ENCODE measurements at places on chromosomes 1 and 21.

GRCh38 chr1:98662356-98662670, 792 bp downstream of the SNX7 start:
- DNase-seq, result peak; percentile 37

DNA sequence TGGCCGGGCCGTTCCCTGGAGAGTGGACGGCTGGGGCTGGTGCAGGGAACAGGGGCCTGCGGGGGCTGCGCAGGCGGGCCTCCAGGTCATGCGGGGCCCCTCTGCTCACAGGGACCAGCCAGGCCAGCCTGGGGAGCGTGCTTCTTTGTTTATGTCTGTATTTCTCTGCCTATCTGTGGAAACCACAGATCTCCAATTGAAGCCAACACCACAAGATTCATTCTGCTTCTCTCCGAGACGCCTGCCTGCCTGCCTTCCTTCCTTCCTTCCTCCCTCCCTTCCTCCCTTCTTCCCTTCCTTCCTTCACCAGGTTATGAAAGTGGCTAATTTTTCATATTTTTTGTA, 39.9 kb upstream of the HMGN1 start:
- no peak for DNase-seq

GRCh38 chr1:29563092-29563491, 326.8 kb downstream of the PTPRU start:
- DNase-seq, result no peak

DNA sequence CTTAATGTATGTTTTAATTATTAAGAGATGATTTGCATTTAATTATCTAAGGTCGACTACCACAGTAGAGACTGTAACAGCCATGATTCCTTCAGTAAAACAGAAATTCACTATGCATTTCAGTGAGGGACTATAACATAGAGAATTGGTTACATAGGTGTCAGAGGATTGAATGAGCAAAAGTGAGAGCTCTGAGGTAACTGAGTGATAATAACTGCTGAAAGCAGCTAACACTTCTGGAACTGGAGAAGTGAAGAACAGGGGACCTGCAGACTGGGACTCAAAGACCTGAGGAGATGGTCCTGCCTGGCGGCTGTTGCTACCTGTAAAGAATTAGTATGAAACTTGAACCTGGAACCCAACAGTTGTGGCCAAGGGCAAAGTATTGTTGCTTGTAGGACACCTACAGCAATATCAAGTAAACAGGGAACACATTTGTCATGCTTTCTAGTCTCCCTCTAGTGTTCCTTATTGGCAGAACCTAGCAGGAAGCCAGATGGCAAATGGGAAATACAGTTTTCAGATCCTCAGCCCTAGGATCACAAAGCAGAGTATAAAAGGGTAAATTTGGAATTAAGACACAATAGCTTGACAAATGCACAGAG, 110.6 kb downstream of the HS2ST1 start:
- peak; percentile 58 for DNase-seq

DNA sequence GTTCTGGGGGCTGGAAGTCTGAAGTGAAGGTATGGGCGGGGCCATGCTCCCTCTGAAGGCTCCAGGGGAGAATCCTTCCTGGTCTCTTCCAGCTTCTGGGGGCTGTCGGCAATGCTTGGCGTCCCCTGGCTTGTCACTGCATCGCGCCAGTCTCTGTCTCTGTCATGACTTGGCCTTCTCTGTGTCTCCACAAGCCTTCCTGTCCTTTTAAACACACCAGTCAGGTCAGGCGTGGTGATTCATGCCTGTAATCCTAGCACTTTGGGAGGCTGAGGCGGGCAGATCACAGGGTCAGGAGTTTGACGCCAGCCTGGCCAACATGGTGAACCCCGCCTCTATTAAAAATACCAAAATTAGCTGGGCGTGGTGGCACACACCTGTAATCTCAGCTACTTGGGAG, 125.3 kb downstream of the ACTL8 start:
- no peak for DNase-seq

DNA sequence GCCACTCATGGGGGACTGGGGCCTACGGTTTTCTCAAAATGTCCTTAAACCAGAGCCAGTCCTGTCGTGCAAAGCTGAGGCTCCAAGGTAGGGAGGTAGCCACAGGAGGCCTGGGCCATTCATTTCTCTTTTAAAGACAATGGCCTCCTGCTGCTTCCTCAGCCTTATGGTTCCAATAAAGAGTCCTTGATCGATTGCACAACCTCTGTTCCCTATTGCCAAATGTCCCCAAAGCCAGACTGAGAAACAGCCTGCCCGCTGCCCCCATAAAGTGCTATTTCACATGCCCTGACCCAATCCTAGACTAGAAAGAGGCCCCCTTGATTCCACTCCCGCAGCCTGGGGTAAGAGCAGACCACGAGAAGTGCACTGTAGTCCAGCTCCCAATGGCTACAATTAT, 166.7 kb downstream of the CLIC6 start:
- DNase-seq, result no peak

GRCh38 chr1:7103361-7103782, 318.1 kb downstream of the CAMTA1 start:
- no peak for DNase-seq

DNA sequence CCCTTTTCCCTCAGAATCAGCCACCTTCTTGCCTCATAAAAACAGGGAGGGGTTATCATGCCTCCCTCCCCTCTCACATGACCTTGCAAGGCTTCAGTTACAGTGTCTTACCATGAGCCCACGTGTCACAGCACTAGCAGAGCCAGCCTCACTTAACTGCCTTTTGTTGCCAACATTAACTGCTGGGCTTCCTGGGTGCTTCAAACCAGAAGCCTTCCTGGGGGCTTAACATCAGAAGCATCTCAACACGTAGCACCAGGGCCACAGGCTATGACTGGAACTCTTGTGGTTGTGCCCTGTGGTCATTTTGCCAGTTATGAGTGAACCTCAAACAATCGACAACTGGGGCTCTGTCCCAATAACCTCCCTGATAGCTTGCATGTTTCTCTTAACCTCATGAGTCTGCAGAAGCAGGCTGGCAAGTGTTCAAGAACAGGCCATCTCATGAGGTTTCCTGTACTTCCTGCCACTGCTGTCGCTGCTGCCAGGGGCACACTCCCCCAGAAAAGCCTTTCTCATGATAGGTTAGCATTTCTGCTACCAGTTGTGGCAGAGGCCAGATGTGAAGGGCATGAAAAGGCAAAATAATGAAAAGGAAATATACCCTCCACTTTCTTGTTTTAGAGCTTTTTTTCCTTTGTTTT, 132.2 kb downstream of the GLUL start:
- peak; percentile 86 for DNase-seq

DNA sequence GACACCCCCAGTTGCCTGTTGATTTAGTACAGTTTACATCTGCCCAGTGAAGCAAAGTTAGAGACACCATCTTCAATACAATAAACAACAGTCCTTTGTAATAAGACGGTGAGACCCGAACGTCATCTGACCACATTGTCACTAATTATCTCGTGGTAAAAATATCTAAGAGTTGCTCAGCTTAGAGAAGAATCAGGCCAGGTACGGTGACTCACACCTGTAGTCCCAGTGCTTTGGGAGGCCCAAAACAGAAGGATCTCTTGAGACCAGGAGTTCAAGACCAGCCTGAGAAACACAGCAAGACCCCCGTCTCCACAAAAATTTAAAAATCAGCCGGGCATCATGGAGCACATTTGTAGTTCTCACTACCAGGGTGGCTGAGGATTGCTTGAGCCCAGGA, 53.5 kb downstream of the CD34 start:
- no peak for DNase-seq

GRCh38 chr1:98704474-98704873, 43.0 kb downstream of the SNX7 start:
- no peak for DNase-seq

DNA sequence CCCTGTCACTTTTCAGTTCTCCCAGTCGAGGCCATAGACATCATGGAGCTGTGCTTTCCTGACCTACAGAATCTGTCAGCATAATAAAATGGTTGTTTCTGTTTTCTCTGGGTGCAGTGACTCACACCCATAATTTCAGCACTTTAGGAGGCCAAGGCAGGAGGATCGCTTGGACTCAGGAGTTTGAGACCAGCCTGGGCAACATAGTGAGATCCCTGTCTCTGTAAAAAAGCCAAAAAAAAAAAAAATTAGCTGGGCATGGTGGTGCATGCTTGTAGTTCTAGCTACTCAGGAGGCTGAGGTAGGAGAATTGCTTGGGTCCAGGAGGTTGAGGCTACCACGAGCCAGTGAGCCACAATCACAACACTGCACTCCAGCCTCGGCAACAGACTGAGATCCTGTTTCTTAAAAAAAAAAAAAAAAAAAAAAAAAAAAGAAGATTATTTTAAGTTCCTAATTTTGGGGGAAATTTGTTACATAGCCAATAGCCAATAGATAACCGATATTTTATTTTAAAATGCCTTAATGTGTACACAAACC, 196.2 kb downstream of the ADSS2 start:
- DNase-seq, result no peak

DNA sequence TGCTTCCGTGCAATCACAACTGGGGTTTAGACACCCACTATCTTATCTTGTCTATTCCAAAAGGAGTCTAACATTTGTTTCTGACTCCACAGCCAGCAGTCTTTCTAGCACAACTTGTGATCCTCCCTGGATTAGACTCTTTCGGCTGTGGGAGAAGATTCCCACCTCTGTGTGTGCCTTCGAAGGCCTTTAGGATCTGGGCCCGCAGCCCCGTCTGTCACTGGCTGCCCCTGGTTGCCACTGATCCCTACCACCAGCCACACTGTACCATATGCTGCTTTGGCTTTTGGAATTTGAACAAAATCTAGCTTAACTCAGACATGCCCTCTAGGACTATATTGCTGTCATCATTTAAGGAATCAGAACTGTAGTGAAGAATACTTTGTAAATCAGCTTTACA, 18.0 kb downstream of the NTPCR start:
- DNase-seq, result no peak

- no peak for DNase-seq
Observed at GRCh38 chr1:173253046-173253445, 45.9 kb upstream of the TNFSF4 start.

GRCh38 chr1:171664976-171665375, 12.5 kb upstream of the MYOC start:
- DNase-seq, result no peak

GRCh38 chr1:212141404-212141803, 105.9 kb downstream of the DTL start:
- DNase-seq, result no peak

- DNase-seq, result no peak
Observed at GRCh38 chr1:208279826-208280588, 35.8 kb upstream of the PLXNA2 start.

GRCh38 chr21:18803624-18804023, 400.0 kb upstream of the TMPRSS15 start:
- no peak for DNase-seq

GRCh38 chr1:83100133-83100532, 898.8 kb downstream of the TTLL7 start:
- DNase-seq, result no peak

DNA sequence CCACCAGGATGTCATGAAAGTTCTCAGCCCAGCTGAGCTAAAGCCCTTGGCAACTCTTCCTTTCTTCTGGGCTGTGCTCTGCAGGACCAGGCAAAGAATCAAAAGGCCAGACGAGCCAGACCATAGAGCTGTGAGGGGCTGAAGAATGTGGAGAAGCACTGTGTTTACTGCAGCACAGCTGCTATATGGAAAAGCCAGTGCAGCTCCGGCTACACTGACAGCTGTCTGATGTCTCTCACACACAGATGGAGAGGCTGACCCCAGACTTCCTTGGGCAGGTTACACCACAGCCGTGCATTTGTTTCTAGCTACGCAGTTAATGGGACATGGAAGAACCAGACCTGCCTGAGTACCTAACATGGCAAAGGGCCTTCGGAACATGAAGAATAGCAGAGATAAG, 40.3 kb downstream of the CD247 start:
- DNase-seq, result no peak

- no peak for DNase-seq
Observed at GRCh38 chr1:243471754-243472745, 216.2 kb downstream of the SDCCAG8 start.

DNA sequence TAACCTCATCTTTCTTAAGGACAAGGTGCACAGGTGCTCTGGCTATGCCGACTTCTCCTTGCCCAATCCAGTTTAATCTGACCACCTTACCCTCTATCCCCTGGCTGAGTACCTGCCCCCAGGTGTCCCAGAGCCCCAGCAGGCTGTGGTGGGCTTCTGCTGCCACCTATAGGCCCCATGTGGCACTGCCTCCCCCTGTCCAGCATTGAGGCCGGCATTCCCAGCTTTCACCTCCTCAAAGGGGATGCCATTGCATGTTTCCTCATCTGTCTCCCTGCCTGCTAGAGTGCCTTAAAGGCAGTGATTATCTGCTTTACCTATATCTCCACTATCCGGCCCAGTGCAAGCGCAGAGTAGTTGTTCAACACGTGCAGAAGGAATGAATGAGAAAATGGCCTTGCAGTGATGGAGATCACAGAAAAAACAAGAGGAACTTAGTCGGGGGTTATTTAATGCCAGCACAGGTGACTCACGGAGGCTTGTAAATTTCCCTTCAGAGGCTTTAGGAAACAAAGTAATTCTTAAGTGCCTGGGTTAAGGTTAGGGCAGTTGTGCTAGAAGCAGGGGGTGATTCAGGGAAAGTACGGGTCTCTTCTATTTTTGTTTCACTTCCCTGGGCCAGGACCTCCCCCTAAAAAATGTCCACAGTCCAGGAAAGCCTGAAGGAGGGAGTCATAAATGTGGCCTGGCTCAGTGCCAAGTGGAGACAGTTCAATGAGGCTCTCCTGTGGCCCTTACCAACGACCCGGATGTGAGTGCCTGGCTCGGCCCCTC, 131.8 kb upstream of the NGF start:
- DNase-seq, result peak; percentile 61

- no peak for DNase-seq
Observed at GRCh38 chr1:207742850-207743555, 8.9 kb upstream of the CD46 start.

- DNase-seq, result no peak
Observed at GRCh38 chr1:49971088-49971487, 52.7 kb downstream of the AGBL4 start.

- peak; percentile 27 for DNase-seq
Observed at GRCh38 chr1:166884040-166884642, 8.1 kb upstream of the TADA1 start.

GRCh38 chr1:65002508-65003315, 36.4 kb upstream of the JAK1 start:
- peak; percentile 65 for DNase-seq

GRCh38 chr1:221839782-221840395, 98.0 kb upstream of the DUSP10 start:
- no peak for DNase-seq

- no peak for DNase-seq
Observed at GRCh38 chr1:172125812-172126430, 284.6 kb downstream of the DNM3 start.

DNA sequence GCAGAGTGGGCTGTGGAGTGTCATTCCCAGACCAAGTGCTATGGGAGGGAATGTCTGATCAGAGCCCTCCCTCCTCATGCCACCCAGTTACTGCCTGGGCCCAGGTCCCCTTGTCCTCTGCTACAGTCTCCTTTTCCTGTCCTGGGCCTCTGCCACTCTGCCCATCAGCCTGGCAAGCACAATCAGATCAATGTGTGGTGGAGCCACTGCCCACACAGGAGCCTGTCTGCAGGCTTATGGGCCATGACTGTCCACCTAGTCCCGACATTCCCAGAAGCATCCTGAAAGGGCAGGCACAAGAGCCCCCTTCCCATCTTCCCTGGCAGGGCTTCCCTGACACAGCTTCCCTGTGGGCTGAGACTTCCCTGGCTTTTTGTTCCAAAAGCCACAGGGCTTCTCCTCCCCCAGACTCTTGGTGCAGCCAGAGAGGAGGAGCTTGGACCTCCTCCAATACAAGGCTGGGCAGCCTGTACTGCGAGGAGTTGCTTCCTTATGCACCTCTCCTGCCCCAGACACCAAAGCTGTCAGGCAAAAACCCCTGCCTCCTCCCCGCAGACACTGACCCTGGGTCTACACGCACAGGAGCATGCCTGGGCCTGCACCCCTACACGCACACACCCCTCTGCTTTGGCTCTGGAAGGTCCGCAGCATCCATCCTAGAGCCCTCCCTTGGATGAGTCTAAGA, 29.2 kb upstream of the CNTN2 start:
- peak; percentile 68 for DNase-seq
